ENCODE measurements at places on chromosomes 12 and 14. TPM values are rescaled to one million over a fixed set of nuclear protein-coding genes. Genes with fewer than 3 reads are reported as not detected.

Gene ACOT6
- not detected for total RNA-seq

DNA sequence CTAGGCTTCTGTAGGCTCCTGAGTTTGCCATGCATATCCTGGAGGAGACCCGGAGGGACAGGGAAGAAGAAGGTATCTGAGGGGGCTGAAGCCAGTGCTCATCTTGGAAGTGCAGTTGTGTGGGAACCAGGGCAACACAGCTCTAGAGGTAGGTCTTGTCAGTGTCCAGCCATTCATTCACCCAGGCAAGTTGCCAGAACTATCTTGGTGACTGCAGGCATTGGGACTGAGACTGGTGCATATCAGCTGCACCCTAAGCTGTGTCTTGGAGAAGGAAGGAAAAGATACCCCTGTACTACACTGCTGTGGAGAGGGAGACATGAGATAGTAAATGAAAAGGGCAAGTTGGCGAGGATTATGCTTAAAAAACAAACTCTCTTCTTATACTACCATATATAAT is 4.9 kb upstream of the WIF1 start:
- H3K27me3 ChIP-seq: no peaks in the 10 kb centered on the region
- no peak overlapping the region for H3K27ac ChIP-seq
- H3K4me1 ChIP-seq: no peaks in the 10 kb centered on the region
- H3K36me3 ChIP-seq: no peaks in the 10 kb centered on the region
- no peak for DNase-seq
- no peak overlapping the region for H3K4me3 ChIP-seq

DNA sequence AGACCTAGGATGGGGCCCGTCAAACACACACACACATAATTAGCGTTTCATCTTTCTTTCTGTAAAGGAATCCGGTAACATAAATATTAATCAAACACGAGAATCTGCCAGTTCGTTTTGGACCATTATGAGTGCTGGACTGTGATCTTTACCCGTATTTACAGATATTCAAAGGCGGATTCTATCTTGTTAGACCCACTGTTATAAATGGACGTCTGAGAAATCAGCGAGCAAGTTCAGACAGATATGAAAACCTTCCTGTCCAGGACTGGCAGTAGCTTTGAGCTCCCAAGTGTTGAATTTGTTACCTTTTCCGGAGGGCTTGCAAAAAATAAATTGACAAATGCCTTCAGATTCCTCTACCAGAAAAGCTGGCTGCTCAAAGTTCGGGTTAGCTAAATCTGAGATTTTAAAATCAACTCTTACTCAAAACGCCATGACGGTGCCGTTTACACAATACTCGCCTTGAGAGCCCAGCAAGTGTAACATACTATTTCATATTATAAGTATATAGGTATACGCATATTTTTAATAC is 27.6 kb downstream of the BCL11B start:
- H3K4me3 ChIP-seq: no peak overlapping the region
- peaks cover 25% of the 10 kb centered on the region for H3K27me3 ChIP-seq
- no peak overlapping the region for H3K27ac ChIP-seq
- no peaks in the 10 kb centered on the region for H3K36me3 ChIP-seq

DNA sequence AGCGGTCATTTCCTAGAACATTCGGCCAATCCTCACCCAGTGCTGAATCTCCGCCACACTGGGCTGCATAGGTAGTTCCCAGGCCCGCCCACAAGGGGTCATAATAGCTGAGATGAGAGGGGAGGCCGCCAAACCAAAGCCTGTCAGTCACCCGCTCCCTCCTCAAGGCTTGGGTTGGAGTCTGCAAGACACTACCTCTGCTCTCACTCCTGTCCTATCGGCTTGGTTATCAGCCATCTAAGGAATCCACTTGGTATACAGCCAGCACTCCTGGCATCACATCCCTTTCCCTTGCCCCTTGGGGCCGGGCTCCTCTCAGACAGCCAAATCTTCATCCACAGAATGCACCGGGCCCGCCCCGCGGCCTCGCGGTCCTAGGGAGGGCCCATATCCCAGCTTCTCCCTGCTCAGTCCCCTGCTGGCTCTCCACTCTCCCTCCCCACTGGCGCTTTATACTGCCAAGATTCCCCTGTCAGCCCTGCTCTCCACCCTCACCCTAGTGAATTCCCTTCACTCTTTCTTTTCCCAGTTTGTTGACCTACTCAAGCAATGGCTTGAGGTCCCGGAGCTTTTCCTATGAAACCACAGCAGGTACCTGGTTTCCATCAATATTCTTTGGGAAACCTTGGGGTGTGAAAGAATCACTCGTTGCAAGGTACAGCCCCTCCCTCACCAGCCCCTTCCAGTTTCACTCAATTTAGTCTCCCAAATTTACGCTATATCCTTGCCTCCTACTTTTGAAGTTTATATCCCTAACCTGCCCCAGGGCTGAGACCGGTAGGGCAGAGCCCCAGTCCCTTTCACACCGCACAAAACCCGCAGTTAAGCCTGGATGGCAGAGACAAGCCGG is 1.4 kb downstream of the IFFO1 start:
- peak overlapping the region; percentile 87 for H3K27ac ChIP-seq
- DNase-seq: peak; percentile 76
- peaks cover 15% of the 10 kb centered on the region for H3K4me1 ChIP-seq
- H3K4me3 ChIP-seq: peak overlapping the region; percentile 61
- H3K36me3 ChIP-seq: no peaks in the 10 kb centered on the region

Gene FGF23
- total RNA-seq: not detected

DNA sequence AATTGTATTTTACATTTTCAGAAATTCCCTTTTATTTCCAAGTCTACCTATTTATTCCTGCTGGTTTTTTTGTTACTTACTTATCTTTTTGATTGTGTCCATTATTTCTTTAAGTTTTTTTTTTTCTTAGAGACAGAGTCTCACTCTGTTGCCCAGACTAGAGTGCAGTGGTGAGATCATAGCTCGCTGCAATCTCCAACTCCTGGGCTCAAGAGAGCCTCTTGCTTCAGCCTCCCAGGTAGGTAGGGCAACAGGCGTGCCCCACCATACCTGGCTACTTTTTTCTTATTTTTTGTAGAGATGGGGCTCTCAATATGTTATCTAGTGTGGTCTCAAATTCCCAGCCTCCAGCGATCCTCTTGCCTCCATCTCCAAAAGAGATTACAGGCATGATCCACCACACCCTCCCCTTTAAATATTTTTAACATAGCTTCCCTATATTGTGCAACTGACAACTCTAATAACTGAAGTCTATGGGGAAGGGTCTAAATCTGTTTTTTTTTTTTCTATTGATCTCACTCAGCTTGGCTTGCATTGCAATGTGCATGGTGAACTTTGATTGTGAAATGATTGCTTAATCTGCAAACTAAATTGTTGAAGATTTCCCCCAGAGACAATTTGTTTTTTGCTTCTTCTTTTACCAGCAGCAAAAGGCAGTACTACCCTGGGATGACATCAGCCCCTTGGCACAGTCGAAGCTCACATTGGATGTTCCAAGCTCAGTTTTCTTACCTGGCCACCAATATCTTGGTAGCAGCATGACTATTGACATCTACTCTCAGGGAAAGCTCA is 25.7 kb upstream of the COCH start:
- DNase-seq: no peak
- H3K27ac ChIP-seq: no peak overlapping the region
- no peaks in the 10 kb centered on the region for H3K4me1 ChIP-seq
- no peaks in the 10 kb centered on the region for H3K36me3 ChIP-seq

GRCh38 chr14:74973003-74973653 is 17.7 kb upstream of the PGF start:
- no peak overlapping the region for H3K4me3 ChIP-seq
- H3K27me3 ChIP-seq: no peaks in the 10 kb centered on the region
- H3K36me3 ChIP-seq: no peaks in the 10 kb centered on the region
- peaks cover 4% of the 10 kb centered on the region for H3K4me1 ChIP-seq

Gene VDR
- 2.0 TPM for total RNA-seq

DNA sequence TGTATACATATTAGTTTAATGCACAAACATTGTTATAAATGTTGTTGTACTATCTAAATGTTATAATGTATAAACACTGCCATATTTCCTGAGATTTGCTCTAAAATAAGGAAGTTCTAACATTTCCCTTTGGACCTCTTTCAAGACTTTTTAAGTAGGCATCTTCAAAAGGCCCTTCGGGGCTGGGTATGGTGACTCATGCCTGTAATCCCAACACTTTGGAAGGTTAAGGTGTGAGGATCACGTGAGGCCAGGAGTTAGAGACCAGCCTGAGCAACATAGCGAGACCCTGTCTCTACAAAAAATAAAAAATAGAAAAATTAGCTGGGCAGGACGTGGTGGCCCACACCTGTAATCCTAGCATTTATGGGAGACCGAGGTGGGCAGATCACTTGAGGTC is 35.5 kb downstream of the FBLN5 start:
- no peaks in the 10 kb centered on the region for H3K27me3 ChIP-seq
- H3K4me1 ChIP-seq: no peaks in the 10 kb centered on the region
- H3K27ac ChIP-seq: no peak overlapping the region
- no peak for DNase-seq

Gene RASSF9
- total RNA-seq: 6.4 TPM

DNA sequence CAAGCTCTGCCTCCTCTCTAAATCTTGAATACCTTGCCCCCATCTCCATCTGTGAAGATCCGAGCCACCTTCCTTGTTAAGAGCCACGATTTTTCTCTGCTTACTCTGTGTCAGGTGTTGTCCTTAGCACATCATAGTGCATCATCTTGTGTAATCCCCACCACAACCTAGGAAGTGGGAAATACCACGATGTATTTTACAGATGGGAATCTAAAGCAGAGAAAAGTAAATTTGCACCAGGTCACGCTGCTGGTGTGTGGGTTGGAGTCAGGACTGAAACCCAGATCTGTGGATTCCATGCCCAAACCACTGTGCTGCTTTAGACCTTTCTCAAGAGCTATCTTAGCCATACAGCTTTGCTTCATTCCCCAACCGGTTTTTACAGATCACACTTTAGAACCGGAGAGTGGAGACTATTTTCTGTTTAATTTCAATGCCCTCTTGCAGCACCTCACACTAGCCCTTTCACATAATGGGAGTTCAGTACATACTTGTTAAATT is 94.6 kb downstream of the PPM1A start:
- H3K27me3 ChIP-seq: no peaks in the 10 kb centered on the region
- DNase-seq: no peak
- no peak overlapping the region for H3K4me3 ChIP-seq

Gene HCAR3
- total RNA-seq: not detected

Gene GDF3
- not detected for total RNA-seq

GRCh38 chr12:93373961-93374656 is 3.6 kb upstream of the NUDT4 start:
- no peaks in the 10 kb centered on the region for H3K4me1 ChIP-seq
- H3K27ac ChIP-seq: no peak overlapping the region
- H3K27me3 ChIP-seq: no peaks in the 10 kb centered on the region
- no peak for DNase-seq
- no peak overlapping the region for H3K4me3 ChIP-seq
- no peaks in the 10 kb centered on the region for H3K36me3 ChIP-seq

Gene PTPRR
- total RNA-seq: 9.7 TPM

Gene BEGAIN
- total RNA-seq: 2.6 TPM

GRCh38 chr14:57492859-57493258 is 798 bp downstream of the CCDC198 start:
- no peaks in the 10 kb centered on the region for H3K36me3 ChIP-seq
- H3K27ac ChIP-seq: no peak overlapping the region
- H3K27me3 ChIP-seq: no peaks in the 10 kb centered on the region
- H3K4me3 ChIP-seq: no peak overlapping the region
- DNase-seq: no peak

DNA sequence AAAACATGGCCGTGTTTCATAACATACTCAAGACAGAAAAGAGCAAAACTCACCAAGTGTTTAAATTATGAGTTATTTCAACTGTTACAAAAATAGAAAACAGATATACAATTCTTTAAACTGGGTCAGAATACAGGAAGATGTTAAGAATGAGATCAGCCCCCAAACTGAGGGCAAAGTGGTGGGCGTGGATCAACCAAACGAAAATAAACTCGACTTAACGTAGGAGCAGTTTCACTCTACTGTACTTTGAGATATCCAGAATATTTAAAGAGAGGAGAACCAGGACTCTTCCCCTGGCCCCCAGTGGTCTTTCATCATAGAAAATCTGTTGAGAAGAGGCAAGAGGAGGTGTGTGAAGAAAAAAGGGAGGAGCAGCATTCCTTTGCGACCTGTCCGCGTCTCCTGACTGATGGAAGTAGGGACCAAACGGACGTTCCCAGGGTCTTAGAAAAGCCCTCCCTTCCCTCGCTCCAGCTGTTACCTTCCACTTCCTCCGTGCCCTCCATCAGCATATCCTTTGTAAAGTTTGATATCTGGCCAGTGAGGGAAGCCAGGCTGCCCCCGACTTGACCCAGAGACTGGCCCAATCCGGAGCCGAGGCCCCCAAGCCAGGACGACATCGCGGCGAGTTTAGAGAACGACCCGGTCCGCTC is 668 bp downstream of the TRIP11 start:
- H3K27ac ChIP-seq: peak overlapping the region; percentile 94
- H3K4me3 ChIP-seq: peak overlapping the region; percentile 52
- no peaks in the 10 kb centered on the region for H3K36me3 ChIP-seq
- H3K27me3 ChIP-seq: no peaks in the 10 kb centered on the region
- no peaks in the 10 kb centered on the region for H3K4me1 ChIP-seq

- H3K27me3 ChIP-seq: peaks cover 6% of the 10 kb centered on the region
- no peaks in the 10 kb centered on the region for H3K4me1 ChIP-seq
- DNase-seq: no peak
- H3K27ac ChIP-seq: no peak overlapping the region
Measured at GRCh38 chr14:28754209-28754985, 12.2 kb upstream of the FOXG1 start.

- peak overlapping the region; percentile 75 for H3K4me3 ChIP-seq
- peak; percentile 61 for DNase-seq
- H3K27me3 ChIP-seq: no peaks in the 10 kb centered on the region
- H3K36me3 ChIP-seq: no peaks in the 10 kb centered on the region
- H3K27ac ChIP-seq: peak overlapping the region; percentile 87
- no peaks in the 10 kb centered on the region for H3K4me1 ChIP-seq
Measured at GRCh38 chr12:2959505-2960389, 550 bp downstream of the TEAD4 start.

DNA sequence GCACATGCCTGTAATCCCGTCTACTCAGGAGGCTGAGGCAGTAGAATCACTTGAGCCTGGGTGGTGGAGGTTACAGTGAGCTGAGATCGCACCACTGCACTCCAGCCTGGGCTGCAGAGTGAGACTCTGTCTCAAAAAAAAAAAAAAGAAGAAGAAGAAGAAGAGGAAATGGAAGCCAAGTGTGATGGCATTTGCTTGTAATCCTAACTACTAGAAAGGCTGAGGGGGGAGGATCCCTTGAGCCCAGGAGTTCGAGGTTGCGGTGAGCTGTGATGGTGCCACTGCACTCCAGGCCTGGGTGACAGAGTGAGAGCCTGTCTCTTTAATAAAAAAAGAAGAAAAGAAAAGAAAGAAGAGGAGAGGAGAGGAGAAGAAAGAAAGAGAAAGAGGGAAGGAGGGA is 52.1 kb downstream of the LGMN start:
- no peak overlapping the region for H3K4me3 ChIP-seq
- no peak overlapping the region for H3K27ac ChIP-seq
- no peaks in the 10 kb centered on the region for H3K27me3 ChIP-seq
- DNase-seq: no peak
- no peaks in the 10 kb centered on the region for H3K4me1 ChIP-seq
- H3K36me3 ChIP-seq: no peaks in the 10 kb centered on the region

- no peaks in the 10 kb centered on the region for H3K36me3 ChIP-seq
- H3K4me3 ChIP-seq: no peak overlapping the region
- DNase-seq: no peak
- no peaks in the 10 kb centered on the region for H3K4me1 ChIP-seq
- no peak overlapping the region for H3K27ac ChIP-seq
- H3K27me3 ChIP-seq: no peaks in the 10 kb centered on the region
Measured at GRCh38 chr12:125604976-125605375, 539.7 kb downstream of the AACS start.

All from uterus (tissue), 4 donors.